Brain pericyte (primary cell): ENCODE measurements at places on chromosomes 6 and 20.

DNA sequence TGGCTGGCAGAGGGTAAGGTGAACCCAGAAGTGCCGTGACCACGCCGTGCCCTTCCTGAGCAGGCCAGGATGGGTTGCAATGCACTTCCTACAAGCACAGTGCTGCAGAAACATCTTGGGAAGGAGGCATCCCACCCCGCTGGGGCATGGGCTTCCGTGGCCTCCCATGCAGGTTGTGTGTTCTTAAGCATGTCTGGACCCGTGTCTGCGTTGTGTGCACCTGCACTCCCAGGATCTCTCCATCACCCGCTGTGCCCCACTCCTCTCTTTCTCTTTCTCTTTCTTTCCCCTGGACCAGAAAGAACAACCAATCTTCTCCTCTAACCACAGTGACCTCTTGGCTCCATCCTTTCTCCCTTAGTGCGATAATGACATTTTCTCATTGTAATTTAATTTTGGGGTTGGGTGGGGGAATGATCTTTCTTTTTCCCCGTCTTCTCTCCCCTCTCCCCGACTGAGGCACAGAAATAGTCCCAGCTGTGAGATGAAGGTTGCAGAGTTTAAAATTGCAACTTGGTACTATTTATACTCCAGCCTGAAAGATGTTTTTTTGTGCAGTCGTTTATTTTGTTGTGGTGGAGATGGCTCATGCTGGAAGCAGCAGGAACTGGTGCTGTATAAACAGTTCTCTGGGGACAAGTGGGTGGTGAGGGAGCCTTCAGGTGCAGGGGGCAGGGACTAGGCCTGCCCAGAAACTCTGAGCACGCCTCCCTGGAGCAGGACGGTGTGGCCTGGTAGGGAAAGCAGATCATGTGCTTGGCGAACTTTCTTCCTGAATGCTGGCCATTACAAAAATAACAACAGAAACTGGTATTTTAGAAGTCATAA is 20.5 kb downstream of the BCAS4 start:
- DNase-seq = peak; percentile 70

GRCh38 chr6:163263998-163264661 is 150.4 kb upstream of the QKI start:
- no peak for DNase-seq

GRCh38 chr6:5280920-5281319 is 19.6 kb downstream of the FARS2 start:
- no peak for DNase-seq

DNA sequence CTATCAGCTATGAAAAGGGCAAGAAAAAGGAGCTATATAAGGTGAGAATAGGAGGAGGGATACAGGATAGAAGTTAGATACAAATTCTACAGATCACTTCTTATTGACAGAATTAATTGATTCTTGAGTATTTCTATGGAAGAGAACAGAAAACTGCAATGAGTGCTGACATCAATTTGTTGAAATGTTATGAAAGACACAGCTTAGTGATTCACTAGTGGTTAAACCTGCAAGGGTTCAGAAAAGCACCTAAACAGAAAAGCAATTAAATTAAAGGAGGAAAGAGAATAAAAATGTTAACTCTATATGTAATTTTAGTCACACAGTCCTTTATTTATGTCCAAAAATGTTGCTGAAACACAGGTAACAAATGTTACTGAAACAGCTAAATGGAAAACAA is 254.4 kb upstream of the RUNX2 start:
- no peak for DNase-seq

GRCh38 chr6:137254966-137255365 is 35.8 kb upstream of the IFNGR1 start:
- DNase-seq = no peak

- no peak for DNase-seq
These were observed 40.3 kb downstream of the PLCG1 start for GRCh38 chr20:41177636-41178035.

- DNase-seq = no peak
These were observed 35.8 kb downstream of the RIPOR2 start for GRCh38 chr6:24899997-24900325.

DNA sequence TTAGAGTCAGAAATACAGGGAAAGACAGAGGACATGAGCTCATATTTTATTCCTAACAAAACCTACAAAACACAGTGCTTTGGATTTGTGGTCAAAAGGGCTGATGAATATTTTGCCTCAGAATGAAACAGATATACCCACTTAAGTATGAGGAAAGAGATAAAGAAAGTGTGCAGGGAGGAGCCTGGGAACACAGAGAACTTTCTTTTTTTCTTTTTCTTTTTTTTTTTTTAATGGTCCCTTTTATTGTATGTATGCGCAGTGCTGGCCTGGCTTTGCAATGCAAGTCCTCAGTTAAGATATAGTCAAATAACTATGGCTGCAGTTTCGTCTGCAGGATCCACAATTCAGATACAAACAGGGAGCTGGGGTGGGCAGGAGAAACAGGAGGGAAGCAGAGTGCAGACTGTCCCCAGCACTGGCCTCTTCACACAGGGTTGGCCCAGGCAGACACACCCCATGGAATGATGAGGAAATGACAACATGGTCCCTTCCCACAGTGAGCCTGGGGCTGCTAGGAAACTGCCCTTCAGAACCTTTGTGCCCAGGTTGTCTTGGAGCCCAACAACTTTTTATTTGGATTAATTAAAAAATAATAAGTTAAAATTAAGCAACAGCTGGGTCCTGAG is 629.8 kb upstream of the AGPAT4 start:
- no peak for DNase-seq

GRCh38 chr20:16147916-16148315 is 425.3 kb downstream of the KIF16B start:
- no peak for DNase-seq

- no peak for DNase-seq
These were observed 73.4 kb downstream of the ISM1 start for GRCh38 chr20:13294522-13294921.

DNA sequence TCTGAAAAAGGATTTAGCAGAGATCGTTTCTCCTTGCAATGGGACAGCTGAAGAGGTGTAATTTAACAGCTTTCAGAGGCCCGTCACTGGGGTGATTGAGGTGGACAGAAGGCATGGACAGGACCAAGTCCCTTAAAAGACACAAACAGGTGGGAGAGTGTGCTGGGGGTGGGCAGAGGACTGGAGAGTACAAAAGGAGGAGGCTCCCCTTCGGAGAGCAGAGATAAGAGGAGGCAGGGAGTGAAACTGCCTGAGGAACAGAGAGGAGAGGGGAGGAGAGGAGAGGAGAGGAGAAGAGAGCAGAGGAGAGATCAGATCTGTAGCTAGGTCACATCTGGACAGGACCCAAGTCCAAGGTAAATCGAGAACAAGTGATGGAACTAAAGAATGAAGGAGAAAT is 48.6 kb upstream of the PKHD1 start:
- DNase-seq = no peak

GRCh38 chr20:20407891-20408805 is 40.2 kb downstream of the INSM1 start:
- no peak for DNase-seq

- no peak for DNase-seq
These were observed 75.3 kb downstream of the ELOVL2 start for GRCh38 chr6:10968776-10969175.

GRCh38 chr6:68572975-68573374 is 62.1 kb upstream of the ADGRB3 start:
- DNase-seq = no peak

DNA sequence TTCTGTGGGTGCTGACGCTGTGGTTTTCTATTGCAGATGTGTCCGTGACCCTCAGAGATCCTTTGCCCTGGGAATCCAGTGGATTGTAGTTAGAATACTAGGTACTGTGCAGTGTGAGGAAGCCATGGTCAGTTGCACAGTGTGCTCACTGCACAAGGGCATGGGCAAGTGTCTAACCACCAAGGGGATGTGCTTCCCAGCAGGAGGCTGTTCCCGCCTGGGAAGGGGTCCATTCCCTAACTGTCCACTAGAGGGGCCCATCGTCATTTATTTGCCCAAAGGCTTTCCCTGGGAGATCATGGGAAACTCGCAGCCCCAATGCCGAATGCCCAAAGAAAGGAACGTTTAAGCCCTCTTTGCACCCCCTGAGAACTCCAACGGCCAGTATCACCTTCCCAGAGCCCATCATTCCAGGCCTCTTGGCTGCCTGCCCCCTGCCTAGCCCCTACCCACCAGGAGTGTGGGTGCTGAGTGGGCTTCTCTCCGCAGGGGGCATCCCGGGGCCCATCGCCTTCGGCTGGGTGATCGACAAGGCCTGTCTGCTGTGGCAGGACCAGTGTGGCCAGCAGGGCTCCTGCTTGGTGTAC is 26.2 kb downstream of the SLCO4A1 start:
- peak; percentile 25 for DNase-seq

DNA sequence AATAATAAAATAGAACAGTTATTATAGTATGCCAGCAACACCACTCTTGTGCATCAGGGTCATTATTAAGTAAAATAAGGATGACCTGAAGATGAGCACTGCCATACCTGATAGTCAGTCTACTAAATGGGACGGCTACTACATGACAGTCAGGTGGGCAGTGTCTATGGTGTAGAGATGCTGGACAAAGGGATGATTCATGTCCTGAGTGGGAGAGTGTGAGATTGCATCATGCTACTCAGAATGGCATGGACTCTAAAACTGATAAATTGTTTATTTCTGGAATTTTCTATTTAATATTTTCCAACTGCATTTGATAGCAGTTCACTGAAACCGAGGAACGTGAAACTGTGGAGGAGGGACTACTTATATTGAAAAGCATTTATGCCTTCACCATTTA is 38.8 kb downstream of the SNX9 start:
- no peak for DNase-seq

DNA sequence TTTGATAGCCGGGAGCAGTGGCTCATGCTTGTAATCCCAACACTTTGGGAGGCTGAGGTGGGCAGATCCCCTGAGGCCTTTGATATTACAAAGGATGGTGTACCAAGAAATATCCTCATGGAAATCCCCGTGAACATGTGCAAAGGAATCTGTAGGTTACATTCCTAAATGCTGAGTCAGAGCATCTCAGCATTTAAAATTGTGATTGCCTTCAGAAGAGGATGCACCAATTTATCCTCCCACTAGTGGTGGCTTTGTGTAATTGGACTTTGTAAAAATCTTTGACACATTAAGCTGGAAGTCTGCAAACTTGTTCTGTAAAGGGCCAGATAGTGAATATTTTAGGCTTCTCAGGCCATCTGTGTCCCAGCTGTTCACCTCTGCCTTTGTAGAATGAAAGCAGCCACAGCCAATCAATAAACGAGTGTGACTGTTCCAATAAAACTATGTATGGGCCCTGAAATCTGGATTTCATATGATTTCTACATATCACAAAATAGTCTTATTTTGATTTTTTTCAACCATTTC is 11.8 kb downstream of the TMEM14B start:
- DNase-seq = no peak

GRCh38 chr6:157962601-157963302 is 18.9 kb upstream of the SYNJ2 start:
- DNase-seq = no peak

DNA sequence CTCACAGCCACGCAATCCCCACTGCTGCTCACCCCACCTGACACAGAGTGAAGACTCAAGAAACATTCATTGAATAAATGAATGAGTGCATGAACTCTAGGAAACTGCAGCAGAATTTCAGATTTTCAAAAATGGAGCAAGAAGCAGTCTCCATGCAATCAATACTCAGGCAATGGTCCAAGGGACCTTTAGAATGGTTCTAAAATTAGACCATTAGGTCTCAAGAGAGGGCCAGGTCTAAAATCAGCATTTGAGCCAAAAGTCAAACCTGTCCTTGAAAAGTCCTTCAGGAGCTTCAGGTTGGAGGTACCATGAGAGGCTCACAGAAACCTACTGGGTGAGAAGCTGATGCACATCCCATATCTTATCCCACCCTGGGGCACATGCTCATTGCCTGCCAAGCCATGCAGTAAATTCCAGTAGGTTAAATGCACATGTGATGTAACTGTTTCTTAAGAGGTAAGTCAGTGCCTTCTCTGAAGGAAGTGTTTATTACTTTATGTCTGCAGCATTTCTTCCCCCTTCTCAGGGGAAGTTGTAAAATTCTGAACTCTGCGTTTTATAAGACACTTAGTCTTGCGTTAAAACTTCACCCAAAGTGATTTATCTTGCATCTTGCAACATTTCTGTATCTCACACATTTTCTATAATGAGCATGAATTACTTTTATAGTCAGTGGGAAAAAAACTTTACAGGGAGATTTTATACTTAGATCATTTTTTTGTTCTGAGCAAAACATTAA is 126.6 kb downstream of the ADAT2 start:
- no peak for DNase-seq

- no peak for DNase-seq
These were observed 52.0 kb upstream of the MTHFD1L start for GRCh38 chr6:150813319-150813992.

- no peak for DNase-seq
These were observed 36.3 kb upstream of the SULF2 start for GRCh38 chr20:47821481-47822100.

DNA sequence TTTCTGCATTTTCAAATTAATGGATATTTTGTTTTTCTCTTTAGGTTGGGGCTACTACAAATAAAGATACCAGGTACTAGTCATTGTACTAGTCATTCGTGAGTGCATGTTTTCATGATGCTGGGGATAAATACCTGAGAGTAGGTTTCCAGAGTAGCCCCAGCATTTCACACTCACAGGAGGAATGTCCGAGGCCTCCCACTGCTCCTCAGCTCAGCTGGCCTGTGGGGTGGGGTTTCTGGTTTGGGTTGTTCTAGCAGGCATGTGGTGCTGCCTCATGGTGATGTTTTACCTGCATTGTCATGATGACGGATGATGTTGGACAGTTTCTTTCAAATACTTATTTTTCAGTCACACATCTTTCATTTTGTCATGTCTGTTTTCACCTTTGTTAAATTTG is 144.5 kb downstream of the SMOC2 start:
- DNase-seq = no peak

GRCh38 chr6:20746024-20746423 is 211.8 kb downstream of the CDKAL1 start:
- DNase-seq = no peak

DNA sequence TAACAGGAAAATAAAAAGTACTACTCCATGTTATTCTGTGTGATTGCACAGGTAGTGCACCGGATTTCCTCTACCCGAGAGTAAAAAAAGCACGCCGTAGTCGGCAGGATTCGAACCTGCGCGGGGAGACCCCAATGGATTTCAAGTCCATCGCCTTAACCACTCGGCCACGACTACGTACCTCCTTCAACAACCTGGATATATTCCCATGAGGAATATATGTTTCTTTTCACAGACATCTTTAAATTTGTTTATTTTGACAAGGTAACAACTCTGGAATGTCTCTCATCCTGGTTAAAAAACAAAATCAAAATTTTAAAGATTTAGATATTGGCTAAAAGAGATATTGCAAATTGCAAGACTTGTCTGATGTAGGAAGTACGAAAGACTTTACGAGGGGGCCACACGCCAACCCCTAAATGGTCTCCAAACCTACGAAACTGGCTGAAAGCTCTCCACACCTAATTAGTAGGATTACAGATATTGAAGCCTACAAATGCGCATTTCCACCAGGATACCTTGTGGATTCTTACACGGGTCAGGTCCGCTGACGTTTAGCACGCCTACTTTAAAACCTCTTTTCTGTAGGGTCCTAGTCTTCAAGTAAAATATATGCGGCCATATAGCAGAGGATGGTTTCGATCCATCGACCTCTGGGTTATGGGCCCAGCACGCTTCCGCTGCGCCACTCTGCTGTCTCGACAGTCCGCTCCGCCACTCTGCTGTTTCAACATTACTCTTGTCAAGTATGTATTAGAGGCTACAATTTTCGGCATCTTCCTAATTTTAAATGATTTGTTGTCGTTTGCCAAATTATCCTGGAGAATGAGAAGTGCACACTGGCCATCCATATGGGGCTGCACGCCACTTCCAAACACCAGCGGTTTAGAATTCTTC is 52.2 kb upstream of the BTN3A2 start:
- DNase-seq = peak; percentile 54
